ENCODE measurements at places on chromosomes 7 and 10. TPM values are rescaled to one million over a fixed set of nuclear protein-coding genes. Genes with fewer than 3 reads are reported as not detected.

The PWWP2B gene
- 7.7 TPM for total RNA-seq

The DGKB gene
- total RNA-seq, result 0.63 TPM

DNA sequence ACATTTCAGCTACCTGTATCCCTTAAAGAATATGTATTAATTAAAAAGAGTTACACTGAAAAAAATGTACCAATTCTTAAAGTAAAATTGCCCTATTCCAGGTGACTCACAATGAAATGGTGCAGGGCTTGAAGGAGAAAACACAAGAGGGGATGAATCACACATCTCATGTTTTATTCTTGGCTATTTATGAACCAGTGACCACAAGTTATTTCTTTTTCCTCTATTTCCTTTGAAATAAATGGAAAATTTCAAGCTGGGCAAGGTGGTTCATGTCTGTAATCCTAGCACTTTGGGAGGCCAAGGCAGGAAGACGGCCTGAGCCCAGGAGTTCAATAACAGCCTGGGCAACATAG is 106.8 kb downstream of the UBE2H start:
- no peak for DNase-seq

- DNase-seq, result no peak
Observed at GRCh38 chr10:118409295-118409694, 67.2 kb upstream of the FAM204A start.

The GRID2IP gene
- total RNA-seq, result not detected

DNA sequence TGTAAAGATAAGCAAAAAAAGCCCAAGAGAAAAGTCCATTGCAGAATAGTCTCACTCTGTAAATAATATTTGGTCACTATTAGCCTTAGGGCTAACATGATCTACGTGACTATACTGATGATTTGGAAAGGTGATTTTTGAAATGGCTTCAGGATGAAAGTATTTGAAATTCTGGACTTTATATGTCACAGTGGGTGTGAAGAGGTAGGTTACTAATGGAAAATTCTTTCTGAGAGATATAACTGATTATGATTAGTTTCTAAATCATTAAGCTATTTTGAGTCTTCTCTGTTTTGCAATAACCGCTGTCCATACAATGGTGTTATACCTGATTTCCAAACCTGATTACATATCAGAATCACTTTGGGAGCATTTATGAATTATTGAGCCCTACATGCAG is 20.1 kb upstream of the HBP1 start:
- DNase-seq, result no peak

DNA sequence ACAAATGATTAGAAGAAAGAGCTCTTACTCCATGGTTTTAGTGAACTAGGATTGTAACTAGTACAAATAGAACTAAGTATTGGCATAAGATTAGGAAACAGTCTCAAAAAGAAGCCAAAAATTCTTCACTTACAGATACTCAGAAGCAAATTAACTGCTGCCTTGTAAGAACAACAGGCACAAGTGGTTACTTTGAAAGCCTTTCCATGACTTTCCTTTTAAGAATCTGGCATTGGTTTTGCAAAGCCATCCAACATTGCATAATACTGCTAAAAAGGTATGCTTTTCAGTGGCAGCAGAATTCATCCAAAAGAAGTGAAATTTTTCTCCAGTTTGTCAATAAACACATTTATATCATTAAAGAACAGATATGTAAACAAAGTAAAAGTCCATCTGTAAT is 126.8 kb upstream of the ODAD2 start:
- no peak for DNase-seq

DNA sequence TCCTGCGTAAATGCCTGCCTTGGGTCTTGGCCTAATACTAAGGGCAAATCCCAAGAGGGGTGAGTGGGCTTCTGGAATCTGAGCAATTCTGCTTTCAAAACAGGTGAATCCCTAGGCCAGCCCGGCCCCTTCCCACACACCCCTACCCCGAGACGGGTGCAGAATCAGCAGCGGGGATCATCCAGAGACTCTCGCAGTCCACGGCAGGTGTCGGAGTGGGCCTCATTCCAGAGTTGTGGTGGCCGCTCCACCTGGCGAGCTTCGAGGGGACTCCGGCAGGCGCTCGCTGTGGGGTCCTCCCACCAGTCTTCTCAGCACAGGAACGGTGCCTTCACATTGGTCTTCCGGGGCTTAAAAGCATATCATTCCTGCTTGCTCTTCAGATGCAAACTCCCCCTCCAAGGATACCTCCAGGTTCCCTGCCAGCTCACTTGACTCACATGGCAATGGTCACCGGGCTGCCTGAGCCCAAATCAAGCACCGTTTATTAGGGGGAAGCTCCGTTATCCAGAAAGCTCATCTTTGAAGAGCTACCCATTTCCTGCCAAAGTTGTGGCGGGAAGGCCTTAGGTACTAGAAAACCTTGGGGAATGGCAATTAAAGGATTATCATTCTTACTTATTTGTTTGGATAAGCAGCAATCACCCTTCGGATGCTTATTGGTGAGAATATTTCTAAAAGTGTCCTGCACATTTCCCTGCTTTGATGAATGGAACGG is 67.6 kb downstream of the PRKAG2 start:
- DNase-seq, result no peak
